ENCODE measurements at places on chromosomes 3 and 15.

DNA sequence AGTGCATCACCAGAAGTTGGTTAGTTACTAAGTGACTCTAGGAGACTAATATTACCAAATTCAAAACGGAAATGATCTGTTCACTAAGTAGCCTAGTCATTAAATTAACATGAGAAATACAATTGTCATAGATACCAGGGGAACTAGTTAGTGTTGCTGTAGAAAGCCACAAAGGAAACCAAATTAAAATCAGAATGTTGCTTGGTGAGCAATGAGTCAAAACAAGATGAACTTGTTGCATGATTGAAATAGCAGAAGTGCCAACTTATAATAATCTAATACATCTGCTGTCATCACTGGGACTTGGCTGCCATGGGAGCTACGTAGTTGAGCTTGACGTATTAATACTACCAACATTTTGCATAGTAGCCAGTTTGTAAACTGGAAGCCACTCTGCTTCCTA, 458.1 kb downstream of the DIPK2A start:
- peak; percentile 34 for ATAC-seq

DNA sequence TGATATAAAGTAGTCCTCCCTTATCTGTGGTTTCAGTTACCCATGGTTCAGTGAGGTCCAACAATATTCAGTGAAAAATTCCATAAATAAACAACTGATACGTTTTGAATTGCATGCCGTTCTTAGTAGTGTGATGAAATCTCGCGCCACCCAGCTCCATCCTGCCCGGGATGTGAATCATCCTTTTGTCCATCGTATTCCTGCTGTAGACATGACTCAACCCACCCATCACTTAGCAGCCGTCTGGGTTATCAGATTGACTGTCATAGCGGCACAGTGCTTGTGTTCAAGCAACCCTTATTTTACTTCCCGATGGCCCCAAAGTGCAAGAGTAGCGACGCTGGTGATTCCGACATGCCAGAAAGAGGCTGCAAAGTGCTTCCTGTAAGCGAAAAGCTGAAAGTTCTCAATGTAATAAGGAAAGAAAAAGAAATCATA, 48.0 kb upstream of the MEX3B start:
- no peak for ATAC-seq

- ATAC-seq, result peak; percentile 65
Observed at GRCh38 chr3:69435274-69436265, 49.7 kb upstream of the FRMD4B start.

GRCh38 chr3:48370333-48370713, 1.7 kb upstream of the FBXW12 start:
- no peak for ATAC-seq

- ATAC-seq, result no peak
Observed at GRCh38 chr3:4533489-4534443, 40.6 kb downstream of the ITPR1 start.

GRCh38 chr3:16609927-16610580, 4.8 kb upstream of the DAZL start:
- no peak for ATAC-seq

- ATAC-seq, result no peak
Observed at GRCh38 chr3:186192823-186193222, 83.9 kb upstream of the ETV5 start.

- no peak for ATAC-seq
Observed at GRCh38 chr3:86969500-86970189, 21.3 kb downstream of the VGLL3 start.

- peak; percentile 37 for ATAC-seq
Observed at GRCh38 chr3:46438831-46439230, 25.9 kb downstream of the LTF start.

DNA sequence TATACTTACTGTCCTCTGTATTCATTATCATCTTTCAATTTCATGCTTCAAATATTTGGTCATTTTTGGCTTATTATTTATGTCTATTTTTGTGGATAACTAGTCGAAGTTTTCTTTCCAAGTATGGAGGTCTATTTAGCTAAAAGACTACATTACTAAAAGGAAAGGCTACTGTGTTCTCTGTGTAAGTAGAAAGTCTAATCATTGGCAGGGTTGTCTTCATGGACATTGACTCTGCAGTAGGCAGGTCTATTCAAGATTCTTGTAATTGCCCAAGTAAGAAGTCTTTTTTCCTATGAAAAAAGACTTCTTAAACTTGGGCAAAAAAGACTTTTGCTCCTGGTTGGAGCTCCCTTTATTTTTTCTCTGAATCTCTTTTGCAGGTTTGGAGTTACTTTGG, 368.6 kb upstream of the GRM7 start:
- ATAC-seq, result no peak

GRCh38 chr3:96430079-96430478, 384.3 kb upstream of the EPHA6 start:
- ATAC-seq, result no peak

- no peak for ATAC-seq
Observed at GRCh38 chr3:179151474-179151873, 3.3 kb downstream of the PIK3CA start.

DNA sequence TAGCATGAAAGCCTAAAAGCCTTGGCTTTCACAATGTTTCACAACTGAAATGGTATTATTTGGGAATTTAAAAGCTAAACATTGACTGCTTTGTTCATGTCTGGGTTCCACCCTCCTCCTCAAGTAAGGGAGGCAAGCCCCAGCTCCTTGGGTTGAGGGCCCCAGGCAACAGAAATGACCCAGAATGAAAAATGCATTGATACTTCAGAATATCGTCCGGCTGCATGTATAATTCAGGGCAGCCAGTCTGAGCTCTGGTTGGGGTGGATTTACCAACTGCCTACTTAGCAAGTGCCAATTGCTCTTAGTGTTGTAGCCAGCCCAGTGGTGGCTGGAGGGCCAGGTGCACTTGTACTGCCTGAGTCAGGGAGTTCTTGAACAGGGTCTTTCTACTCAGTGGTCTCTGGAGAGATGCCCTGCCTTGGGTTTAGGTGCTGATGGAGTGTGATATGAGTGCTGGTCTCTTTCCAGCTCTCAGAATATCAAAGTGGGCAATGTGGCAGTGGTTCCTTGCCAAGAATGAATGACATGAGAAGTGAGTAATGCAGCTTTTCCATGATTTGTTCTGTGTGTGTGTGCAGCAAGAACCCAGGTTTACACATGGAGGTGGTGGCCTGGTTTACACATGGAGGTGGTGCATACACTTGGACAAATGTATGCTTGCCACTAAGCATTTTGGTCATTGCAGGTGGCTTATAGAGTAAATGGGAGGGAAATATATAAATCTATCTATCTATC, 40.9 kb upstream of the ADAMTSL3 start:
- ATAC-seq, result no peak

- ATAC-seq, result no peak
Observed at GRCh38 chr15:62565634-62566026, 400.5 kb upstream of the C2CD4B start.

DNA sequence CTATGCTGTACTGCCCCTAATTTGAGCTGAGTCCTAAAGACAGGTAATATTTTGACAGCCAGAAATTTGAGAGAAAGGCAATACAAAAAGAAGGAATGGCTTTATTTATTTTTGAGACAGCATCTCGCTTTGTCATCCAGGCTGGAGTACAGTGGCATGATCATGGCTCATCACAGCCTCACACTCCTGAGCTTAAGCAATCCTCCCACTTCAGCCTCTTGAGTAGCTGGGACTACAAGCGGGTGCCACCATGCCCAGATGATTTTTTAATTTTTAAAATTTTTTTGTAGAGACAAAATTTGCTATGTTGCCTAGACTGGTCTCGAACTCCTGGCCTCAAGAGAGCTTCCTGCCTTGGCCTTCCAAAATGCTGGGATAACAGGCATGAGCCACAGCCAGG, 77.4 kb upstream of the SLC4A7 start:
- ATAC-seq, result no peak

DNA sequence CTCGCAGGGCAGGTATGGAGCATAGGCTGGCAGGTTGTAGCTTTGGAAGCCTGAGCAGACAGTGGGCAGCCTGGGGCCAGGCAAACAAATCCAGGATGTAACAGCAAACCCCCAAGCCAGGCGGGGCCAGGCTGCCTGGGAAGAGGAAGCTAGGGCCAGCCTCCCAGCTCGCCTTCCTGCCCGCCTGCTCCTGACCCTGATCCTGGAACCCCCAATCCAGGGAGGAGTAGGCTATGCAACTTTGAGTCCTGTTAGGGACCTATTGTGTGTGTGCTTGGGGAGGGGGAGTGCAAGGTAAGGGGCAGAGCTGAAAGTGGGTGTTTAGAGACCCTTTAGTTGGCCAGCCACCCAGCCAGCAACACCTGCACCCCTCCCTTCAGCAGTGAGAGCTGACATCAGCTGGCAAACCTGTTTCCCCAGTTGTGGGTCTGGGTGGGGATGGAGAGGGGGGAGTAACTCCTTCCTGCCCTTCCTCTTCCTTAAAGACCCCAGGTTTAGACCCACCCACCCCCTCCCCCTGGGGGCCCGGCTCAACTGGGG, 2.5 kb downstream of the NBEAL2 start:
- ATAC-seq, result no peak

- ATAC-seq, result no peak
Observed at GRCh38 chr15:62060896-62061280, 641 bp upstream of the VPS13C start.

- ATAC-seq, result no peak
Observed at GRCh38 chr3:123332124-123332641, 116.7 kb downstream of the ADCY5 start.

DNA sequence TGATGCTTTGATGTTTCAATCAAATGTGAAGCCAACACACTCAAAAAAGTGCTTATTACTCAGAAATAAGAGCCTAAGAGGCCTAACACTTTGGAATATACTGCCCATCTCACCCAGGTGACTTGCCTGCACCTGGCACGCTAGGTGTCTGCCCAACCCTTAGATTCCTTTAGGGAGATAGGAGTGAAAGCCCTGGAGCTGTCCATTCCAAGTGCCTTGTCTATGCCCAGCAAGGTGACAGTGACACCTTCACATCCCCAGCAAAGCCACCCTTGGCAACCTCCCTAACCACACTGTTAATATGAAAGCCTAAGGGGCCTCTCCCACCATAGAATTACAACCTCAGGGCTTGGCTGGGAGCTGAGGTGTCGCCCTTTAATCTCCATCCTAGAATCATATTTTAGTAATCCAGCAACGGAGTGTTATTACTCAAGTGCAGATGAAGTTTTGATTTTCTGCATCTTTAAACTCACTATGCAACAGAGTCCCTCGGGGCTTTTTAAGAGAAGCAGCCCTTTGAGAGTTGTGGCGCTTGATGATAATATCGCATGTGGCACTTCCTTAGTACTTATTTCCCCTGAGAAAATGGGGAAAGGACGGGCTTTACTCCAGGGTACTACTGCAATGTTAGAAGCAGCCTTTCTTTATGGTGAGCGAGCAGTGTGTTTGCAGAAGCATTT, 24.8 kb downstream of the ATP10A start:
- ATAC-seq, result peak; percentile 50

GRCh38 chr3:73471986-73472787, 152.6 kb downstream of the PDZRN3 start:
- no peak for ATAC-seq
